ENCODE measurements at places on chromosomes 12 and 14.

DNA sequence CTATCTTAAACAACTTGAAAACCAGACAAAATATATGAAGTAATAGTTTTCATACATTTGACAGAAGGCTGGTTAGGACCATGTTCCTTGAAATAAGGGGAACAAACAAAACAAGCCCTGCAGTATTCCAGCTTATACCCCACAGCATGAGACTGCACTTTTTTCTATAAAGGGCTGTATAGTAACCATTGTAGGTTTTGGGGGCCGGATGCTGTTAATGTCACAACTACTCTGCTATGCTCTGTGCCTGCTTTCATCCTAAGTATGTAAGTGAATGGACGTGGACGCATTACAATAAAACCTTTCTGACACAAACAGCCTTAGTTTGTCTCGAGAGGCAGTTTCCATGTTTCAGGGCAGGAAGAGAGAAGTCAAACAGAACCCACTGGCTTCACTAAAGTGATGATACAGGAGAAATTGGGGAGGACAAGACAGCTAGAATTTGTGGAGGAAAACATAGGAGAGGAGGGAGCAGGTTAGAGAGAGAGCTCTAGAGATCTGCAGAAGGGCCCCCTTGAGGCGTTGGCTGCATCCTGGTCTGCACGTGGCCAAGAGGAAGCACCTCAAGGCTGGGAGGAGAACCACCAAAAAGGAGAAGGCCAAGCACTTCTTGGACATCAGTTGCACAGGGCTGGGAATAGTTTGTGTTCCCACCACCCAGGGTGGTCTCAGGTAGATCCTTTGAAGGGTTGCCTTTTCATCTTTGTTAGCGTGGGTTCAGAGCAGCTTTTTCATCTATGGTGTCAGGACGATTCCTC, 63.7 kb downstream of the TRAF3 start:
- DNase-seq = no peak

GRCh38 chr12:41486718-41487117, 298.6 kb downstream of the PDZRN4 start:
- DNase-seq = no peak

- no peak for DNase-seq
Measured at GRCh38 chr12:124302807-124303578, 8.1 kb downstream of the RFLNA start.

DNA sequence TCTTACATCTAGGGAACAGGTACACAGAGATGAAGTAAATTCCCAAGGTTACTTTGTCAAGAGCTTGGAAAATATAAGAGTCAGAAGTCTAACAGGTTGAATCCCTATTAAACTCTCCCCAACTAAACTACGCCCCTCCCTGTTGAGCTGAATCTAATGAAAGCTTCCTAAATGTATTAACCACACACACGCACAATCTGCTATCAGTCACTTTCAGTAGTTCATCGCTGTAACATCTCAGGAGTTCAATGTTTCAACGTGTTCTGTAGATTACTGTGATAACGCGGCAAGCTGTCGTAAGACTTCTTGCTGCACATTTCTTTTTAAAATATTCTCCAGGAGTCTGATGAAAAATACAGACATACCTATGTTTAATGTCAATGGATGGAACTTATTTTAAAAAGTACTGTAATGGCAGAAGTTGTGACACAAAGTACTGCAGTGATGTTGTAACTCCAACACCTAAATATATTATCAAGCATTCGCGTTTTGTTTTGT, 612 bp upstream of the SLC25A3 start:
- no peak for DNase-seq

- no peak for DNase-seq
Measured at GRCh38 chr14:56702515-56702914, 107.8 kb downstream of the OTX2 start.

DNA sequence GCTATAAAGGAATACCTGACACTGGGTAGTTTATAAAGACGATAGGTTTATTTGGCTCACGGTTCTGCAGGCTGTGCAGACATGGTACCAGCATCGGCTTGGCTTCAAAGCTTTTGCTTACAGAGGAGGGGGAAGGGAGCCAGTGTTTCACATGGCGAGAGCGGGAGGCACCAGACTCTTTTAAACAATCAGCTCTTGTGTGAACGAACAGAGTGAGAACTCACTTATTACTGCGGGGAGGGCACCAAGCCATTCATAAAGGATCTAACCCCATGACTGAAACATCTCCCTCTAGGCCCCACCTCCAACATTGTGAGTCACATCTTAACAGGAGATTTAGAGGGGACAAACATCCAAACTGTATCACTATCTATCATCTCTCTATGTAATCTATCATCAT, 227.4 kb downstream of the TMEM132D start:
- DNase-seq = no peak
